Dermis microvascular lymphatic vessel endothelial cell (primary cell): ENCODE measurements at places on chromosomes 7 and 10. TPM values are rescaled to one million over a fixed set of nuclear protein-coding genes. Genes with fewer than 3 reads are reported as not detected.

GRCh38 chr7:131544449-131545301 lies 11.8 kb downstream of the PODXL start:
- DNase-seq = peak; percentile 90

DNA sequence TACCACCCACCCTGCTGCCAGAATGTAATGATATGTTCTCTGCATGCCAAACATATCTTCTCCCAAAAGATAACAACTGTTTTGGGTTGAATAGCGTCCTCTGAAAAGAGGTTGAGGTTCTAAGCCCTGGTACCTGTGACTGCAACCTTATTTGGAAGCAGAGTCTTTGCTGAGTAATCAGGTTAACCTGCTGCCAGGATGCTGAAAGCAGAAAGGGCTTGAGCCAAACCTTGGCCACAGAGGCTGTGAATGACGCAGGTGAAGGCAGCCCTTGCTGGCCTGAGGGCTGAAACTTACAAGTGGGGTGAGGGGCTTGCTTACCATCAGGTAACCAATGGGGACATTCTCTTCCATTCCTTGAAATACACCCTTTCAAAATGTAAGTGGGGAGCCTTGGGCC lies 151.8 kb upstream of the RHEB start:
- DNase-seq = no peak

GRCh38 chr7:112238330-112238729 lies 31.8 kb downstream of the ZNF277 start:
- no peak for DNase-seq

GRCh38 chr10:127738512-127739424 lies 1.8 kb downstream of the FOXI2 start:
- DNase-seq = no peak

SLC13A1 gene
- not detected in 2 replicates for total RNA-seq

DNA sequence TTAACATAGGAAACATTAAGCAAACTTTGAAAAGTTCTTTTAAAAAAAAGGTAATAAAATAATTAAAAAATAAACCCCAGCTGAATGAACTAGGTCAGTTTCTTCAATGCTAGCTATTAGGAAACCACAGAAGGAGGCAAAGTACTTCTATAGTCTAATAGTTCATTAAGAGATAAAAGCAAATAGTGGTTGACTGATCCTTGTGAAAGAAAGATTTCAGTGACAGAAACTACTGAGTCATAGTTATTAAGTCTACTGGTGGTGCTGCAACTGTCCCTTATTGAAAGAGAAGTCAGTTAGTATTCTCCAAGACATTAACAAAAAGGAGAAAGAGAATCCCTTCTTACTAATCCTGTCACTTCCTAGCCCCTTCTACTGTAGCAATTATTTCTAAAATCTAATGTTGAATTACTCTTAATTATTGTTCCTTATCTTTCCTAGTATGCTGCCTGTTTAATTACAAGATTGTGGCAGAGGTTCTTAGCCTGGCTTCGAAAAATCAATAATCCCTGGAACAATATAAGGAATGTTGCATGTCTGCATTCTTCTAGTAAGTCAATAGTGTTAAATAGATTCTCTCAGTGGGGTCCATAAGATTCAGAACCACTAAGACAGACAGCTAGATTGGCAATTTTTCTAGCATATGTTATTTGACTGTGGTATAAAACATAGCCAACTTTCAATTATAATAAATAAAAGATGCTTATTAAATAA lies 18.2 kb downstream of the TCTN3 start:
- no peak for DNase-seq

GRCh38 chr7:17599733-17600339 lies 301.4 kb downstream of the AHR start:
- no peak for DNase-seq

DNA sequence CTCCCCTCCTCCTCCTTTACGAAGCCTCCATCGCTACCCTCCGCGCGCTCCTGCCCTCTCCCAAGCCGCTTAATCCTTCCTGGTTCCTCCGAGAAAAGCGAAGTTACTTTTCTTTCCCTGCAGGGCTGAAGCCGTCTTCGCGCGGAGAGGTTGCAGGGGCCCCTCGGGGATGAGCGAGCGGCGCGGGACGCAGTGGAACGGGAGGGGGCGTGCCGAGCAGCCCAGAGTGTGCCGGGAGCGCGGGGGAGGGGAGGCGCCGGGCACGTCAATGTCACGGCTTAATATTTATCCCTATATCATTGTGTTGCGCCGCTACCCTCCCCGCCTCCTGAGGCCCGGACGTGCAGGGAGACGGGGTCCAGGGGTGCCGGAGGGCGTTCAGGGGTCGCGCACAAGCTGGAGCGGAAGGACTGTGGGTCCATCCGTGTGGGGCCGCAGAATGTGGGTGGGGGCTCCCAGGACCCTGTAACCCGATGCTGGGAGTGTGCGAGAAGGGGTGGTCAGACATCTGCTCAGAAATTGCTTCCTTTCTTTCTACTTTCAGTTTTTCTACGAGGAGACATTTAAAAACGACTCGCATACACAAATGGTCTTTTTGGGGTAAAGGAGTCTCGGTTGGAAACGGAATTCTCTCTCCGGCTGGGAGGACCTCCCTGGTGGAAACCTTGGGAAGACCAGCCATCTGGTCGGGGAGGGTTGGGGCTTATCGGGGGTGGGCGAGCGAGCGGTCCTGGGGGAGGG lies 2.4 kb downstream of the CDK6 start:
- no peak for DNase-seq

DNA sequence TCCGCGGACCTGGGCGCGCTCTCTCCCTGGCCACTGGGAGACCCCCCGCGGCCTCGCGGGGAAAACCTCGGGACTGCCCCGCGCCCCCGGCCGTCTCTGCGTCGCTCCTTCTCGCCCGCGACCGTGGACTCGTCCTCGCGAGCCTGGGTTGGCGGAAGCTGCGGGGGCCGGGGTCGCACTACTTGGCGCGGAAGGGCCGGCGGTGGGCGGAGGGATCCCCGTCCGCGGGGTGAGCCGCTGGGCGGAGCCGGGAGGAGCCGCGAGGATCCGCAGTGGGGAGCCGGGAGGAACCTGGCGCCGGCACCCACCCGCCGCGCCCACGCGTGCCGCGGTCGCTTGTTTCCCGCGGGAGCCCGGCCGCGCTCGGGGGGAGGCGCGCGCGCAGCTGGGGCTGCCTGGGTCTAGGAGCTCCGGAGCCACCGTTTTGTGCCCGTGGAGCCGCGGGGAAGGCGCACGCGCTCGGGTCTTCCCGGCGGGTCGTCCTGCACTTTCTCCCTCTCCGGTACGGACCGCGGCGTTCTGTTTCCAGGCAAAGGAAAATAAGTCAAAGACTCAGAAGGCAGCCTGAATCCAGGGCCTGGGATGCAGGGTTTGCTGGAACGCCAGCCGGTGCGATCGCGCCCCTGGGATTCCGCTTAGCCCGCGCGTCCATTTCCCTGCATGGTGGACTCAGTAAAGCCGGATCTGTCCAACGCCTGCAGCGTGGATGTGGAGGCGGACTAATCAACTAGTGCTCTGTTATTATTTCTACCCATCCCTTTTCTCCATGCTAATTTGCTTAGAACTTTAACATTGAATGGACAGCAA lies 28.7 kb upstream of the KMT2C start:
- DNase-seq = peak; percentile 84

CSTF2T gene
- total RNA-seq = 21.2 and 24.7 TPM in 2 replicates

DNA sequence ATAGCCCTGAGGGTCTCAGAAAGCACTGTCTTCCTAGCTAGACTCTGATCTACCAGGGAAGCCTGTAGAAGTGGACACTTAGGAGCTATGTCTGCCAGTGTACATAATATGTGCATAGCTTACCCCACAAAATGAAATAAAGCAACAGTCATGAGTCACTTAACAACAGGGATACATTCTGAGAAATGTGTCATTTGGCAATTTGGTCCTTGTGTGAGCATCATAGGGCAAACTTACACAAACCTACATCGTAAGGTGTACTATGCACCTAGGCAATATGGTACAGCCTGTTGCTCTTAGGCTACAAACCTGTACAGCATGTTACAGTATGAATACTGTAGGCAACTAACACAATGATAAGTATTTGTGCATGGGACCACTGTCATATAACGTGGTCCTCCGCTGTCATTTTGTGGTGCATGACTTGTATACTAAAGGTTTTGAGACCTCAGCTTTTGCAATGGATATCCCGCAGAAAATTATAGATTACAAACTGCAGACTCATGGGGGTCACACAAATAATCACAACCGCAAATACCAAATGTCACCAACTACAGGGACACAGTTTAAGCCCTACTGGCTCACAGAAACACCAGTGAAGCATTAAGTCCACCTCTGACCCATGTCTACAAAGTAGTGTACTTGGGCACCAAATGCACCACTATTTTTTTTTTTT lies 1.7 kb downstream of the URGCP start:
- no peak for DNase-seq

- no peak for DNase-seq
Observed at GRCh38 chr7:36736090-36736898, 12.0 kb upstream of the AOAH start.

DNA sequence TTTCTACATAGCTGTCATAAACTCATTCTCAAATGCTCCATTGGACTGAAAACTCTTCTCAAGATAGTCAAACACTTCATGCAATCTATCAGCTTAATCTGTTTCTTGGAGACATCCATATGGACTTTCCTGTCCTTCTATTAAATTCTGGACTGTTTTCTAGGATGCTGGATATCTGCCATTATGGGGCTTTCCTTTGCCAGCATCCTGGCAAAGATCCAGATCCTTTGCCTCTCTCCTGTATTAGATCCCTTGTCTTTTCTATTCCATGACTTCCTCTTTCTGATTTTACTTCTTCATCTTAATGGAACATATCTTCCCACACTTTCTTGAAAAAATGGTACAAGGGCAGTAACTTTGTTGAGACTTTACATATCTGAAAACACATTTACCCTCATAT lies 35.9 kb upstream of the SKAP2 start:
- peak; percentile 37 for DNase-seq
